ENCODE measurements at places on chromosomes 5 and 9.

DNA sequence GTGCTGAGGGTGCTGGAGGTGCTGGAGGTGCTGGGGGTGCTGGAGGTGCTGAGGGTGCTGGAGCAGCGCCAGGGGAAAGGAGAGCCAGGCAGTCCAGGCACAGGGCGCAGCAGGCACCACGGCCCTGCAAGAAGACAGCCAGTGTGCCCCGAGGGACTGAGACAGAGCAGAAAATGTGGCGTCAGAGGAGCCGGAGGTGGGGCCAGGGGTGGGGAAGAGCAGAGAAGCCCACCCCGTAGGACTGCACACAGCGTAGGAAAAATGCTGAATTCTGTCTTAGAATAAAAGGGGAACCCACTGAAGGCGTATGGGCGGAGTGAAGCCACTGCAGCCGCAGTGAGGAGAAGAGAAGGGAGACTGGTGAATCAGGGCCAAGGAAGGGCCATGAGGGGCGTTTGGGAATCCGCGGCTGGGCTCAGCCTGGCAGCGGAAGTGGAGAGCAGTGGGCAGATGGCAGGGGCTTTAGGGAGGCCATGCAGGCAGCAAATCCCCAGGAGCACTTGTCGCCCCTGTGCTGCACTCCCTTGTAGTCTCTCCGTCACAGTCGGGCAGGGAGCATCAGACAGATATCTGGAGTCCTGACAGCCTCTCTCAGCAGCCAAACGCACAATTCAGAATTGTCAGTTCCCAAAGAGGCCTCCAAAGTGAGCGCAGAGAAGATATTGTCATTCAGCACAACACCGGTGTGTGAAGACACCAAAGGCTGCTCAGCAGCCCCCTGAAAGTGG, 35.9 kb upstream of the LECT2 start:
- DNase-seq = no peak

- no peak for DNase-seq
Measured at GRCh38 chr5:136457390-136458013, 92.2 kb upstream of the TRPC7 start.

GRCh38 chr5:78761840-78762239, 113.3 kb upstream of the LHFPL2 start:
- DNase-seq = no peak

- DNase-seq = no peak
Measured at GRCh38 chr5:66643387-66643786, 47.2 kb downstream of the MAST4 start.

- no peak for DNase-seq
Measured at GRCh38 chr5:107501965-107502675, 168.6 kb downstream of the EFNA5 start.

DNA sequence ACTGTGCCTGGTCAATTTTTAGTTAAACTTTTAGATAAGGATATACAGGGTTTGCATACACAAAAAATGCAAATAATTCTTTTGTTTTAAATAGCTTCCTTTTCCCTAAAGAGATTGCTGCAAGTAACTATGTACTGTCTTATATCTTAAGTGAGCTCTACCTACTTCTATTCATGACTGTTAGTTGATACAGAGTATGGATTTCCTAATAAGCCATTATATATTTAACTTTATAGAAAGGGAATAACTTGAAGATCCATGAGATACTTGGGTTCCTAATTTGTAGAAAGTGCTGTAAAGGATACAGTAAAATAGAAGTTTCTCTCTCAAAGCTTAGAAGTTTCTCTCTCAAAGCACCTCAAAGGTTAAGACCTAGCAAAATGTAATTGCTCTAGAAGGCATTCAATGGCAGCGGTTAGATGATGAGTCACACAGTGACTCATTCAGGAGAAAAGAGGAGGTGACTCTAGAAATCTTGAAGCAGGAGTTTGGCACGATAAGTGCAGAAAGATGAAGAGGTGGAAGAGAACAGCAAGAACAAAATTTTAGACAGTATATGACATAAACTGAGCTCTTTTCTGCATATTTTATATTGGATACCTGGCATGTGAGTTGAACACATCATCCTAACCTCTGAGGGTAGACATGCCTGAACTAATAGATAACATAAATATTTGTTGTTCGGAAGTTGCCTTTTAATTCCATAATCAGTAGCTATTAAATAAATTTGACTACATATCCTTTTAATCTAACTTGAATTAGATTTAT, 5.5 kb upstream of the DNAJC21 start:
- no peak for DNase-seq

GRCh38 chr5:98735806-98736507, 37.5 kb upstream of the RGMB start:
- DNase-seq = no peak

DNA sequence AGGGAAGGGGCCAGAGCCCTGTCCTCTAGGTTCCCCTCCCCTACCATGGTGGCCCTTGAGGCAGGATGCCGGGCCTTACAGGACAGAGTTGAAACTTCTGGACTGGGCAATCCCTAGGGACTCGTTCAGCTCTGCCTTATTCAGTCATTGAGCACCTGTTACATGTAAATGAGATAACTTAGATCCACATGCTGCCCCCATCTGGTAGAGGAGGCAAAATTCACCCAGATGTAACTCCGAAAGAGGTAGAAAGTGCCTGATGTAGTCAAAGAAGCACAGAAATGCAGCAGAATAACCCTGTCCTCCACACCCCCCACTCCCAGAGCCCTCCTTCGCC, 1.5 kb downstream of the GGTA1 start:
- DNase-seq = no peak

DNA sequence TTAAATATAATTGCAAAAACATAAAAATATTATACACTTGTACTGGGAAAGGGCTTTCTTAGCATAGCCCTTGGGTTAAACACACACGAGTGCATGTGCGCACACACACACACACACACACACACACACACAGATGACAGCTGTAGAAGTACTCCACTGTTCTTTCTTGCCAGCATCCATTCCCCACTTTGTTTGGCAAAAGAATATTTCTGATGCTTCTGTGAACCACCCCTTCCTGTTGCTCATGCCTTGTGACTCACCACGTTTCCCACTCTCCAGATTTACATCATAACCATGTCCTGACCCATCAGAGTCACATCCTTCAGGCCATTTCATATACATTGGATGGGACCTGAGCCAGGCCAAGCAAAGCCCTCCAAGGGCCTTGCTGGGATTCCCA, 280.1 kb downstream of the DNAH5 start:
- no peak for DNase-seq

DNA sequence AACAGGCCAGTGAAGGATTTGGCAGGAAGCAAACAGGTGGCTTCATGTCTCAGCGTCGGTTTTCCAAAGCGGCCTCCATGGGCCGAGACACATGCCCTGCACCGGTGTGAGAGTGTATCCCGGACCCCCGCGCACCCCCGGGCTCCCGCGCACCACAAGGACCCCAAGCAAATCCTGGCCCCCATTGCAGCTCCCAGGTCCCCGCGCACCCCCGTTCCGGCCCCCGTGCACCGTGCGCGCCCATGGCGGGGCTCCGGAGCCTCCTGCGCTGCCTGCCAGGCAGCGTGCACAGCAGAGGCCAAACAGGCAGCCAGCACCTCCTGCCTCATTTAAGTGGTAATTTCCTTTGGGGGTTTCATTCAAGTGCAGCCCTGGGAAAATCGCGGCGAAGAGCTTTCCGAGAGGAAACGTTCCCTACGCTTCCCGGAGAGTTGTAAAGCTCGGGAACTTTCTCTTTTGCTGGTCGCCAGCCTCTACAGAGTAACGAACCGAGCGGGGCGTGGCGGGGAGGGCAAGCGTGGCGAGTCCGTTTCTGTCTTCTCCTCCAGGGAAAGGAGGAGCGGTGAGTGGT, 145.5 kb upstream of the SLC24A2 start:
- no peak for DNase-seq

GRCh38 chr9:109910671-109911518, 130.9 kb downstream of the PALM2AKAP2 start:
- DNase-seq = no peak

GRCh38 chr9:134988706-134989105, 71.0 kb upstream of the FCN1 start:
- DNase-seq = no peak

DNA sequence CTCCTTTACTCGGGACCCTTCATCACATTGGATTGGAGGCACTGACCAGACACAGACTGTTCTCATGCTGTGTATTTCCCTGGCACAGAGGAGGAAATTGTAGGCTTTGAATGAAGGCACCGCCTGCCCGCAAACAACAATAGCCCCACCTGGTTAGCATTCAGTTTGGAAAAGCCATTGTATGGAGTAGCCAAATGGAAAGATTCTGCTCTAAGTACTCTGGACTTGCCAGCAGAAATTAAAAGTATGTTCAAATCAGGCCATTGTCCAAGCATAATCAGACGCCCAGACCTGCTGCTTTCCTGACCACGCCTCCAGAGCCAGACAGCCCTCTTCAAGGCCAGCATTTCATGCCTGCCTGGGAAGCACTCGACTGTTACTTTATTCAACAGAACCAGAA, 8.0 kb upstream of the SEMA4D start:
- DNase-seq = no peak

- no peak for DNase-seq
Measured at GRCh38 chr5:6737043-6737941, 24.1 kb downstream of the TENT4A start.

DNA sequence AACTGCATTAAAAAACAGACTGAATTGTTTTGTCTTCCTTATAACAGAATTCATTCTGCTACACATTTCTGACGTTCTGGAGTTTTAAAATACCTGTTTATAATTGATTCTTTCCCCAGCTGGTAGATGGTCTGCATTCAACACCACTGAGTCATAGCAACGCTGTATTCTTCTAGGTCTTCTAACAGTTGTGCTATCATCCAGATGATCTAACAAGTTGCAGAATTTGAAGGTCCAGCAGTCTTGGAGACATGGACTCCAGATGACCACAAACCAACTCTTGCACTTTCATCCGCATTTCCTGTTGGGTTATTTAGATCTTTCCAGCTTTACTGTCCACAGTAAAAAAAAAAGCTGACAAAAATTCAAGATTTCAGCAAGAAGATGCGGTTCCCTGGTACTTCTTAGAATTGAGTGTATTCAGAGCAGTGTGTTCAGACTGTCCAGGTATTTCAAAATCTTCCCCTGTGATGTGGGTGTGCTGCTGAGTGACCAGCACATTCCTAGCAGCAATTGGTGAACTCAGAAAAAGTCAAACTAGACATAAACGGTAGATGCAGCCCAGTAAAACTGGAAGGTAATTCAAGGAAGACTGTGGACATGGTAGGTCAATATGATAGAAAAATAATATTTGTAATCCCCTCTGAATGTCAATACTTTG, 50.2 kb downstream of the CSNK1A1 start:
- no peak for DNase-seq

DNA sequence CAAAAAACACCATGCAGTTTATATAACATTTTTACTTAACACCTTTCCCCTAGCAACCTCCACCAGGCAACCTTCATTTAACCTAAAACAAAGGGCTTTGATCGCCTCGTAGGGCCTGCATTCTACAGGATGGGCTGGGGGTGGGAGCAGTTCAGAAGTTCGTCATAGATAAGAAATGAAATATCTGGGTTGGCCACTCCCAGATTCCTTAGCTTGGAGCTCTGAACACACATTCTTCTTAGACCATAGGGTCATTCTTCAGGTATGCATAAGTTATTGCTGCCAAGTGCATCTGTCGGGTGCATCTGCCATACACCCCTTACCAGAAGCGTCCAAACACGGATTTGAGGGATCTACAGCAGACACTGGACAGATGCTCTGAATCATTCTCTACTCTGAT, 4.3 kb upstream of the SLC22A5 start:
- DNase-seq = no peak

GRCh38 chr9:94808926-94809700, 82.6 kb downstream of the AOPEP start:
- DNase-seq = no peak

GRCh38 chr9:37005517-37006140, 28.4 kb downstream of the PAX5 start:
- no peak for DNase-seq

DNA sequence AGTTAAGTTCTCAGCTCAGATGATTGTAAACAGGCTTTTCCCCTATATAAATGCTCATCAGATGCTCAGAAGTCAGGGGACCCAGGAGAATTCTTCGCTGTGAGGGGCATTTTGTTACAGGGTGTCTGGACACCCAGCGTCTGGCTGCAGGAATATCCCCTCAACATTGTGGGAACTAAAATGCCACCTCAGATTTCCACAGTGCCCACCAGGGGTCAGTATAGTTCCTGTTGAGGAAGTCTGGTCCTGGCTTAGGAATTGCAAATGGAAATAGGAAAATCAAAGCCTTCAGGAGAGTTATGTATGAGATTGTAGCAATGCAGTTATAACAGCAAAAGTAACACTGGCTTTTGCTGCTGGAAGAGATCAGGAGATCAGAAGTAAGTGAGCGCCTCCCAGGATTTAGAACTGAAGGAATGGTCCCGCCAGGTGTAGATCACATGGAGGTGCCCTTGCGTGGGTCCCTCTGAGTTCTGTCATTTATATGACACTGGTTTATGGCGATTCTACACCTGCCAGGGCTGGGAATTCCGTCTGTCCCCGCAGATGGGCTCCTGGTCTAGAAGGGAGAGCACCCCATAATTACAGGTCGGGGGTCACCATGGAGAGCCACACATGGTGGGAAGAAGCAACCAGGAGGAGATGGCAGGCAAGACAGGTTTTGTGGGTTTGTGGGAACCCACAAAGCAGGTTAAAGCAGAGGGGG, 47.1 kb upstream of the CTSL start:
- peak; percentile 25 for DNase-seq

DNA sequence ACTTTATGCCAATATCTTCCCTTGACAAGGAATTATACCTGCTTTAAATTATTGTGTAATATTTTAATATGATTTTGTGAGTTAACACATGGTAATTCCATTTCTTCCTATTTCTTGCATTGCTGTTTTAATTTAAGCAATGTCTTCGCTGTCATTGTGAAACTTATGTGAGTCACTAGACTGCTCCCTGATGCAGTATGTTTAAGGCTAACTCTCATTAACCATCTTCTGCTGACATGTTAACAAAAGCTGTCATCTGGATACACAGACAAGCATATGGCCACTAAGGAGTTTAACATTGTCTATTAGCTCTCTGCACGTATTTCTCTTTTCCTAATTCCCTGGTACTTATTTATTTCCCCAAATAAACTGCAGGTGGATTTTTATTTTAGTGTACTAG, 980.8 kb upstream of the CTNND2 start:
- no peak for DNase-seq

GRCh38 chr5:147479949-147480348, 29.9 kb downstream of the DPYSL3 start:
- DNase-seq = no peak

GRCh38 chr5:111976705-111977435, 219.9 kb upstream of the NREP start:
- no peak for DNase-seq

DNA sequence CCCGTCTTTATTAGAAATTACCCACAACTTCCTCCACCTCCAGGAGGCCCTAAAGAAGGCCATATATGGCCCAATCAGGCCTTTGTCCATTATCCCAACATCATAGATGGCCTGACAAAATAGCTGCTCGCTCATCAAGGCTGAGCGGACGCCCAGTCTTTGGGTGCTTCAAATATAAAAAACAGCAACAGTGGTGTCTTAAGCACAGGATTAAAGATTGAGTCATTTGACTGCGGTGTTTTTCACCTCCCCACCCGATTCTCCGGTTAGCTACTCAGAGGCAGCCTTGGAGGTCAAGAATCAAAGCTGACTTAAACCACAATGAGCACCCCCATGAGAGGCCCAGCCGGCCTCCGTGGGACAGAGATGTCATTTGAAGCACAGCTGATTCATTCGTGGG, 18.8 kb downstream of the S1PR3 start:
- DNase-seq = no peak

GRCh38 chr9:20207176-20207575, 415.1 kb downstream of the MLLT3 start:
- DNase-seq = no peak

- no peak for DNase-seq
Measured at GRCh38 chr9:112384690-112385089, 4.8 kb downstream of the HSDL2 start.
